ENCODE measurements at places on chromosomes 2 and 18.

- no peak for DNase-seq
Measured at GRCh38 chr2:10323535-10323934, 20.8 kb downstream of the HPCAL1 start.

GRCh38 chr2:151570191-151570590, 160.5 kb downstream of the RIF1 start:
- DNase-seq, result no peak

GRCh38 chr2:30394096-30394495, 53.0 kb upstream of the LCLAT1 start:
- DNase-seq, result no peak

- no peak for DNase-seq
Measured at GRCh38 chr2:27922842-27923241, 32.3 kb downstream of the BABAM2 start.

DNA sequence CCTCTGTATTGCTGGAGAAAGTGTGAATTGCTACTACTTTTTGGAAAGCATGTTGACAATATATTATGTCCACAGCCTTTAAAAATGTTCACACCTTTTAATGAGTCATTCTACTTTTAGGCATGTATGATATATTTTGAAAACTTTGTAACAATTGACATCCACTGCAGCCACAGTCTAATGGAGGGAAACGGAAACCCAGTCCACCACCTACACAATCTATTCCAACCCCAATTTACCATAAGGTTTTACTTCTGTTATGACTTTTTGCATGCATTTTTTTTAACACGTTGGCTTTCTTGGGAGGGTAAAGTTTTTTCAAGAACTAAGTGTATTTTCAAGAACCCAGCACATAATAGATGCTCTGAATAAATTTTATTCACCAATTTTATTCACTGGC, 38.5 kb upstream of the ATP8B1 start:
- no peak for DNase-seq

DNA sequence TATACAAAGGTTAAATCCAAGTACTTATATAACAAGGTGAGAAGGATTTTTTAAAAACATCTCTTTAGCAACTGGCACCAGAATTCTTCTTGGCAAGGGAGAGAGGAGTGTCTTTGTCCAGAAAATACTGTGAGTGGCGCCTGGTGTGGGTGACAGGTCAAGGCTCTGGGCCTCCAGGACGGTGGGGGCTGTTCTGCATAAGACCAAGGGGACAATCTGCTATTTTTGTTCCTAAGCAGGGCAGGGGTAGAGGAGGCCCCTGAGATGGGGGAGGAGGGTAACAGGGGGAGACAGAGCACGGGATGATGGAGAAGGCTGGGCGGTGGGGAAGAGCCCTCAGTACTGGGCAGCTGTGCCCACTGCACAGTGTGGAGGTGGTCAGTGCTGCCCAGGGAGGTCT, 51.6 kb upstream of the TAF1B start:
- no peak for DNase-seq

All from CD4-positive, alpha-beta T cell treated with Interleukin-4 for 4 hours (primary cell).